Muscle of leg (tissue), 16 donors: ENCODE measurements at places on chromosomes 12 and 14. TPM values are rescaled to one million over a fixed set of nuclear protein-coding genes. Genes with fewer than 3 reads are reported as not detected.

TMEM233 gene
- polyA plus RNA-seq = 1.8 TPM

RHOF gene
- polyA plus RNA-seq = 3.5 TPM

FRMD6 gene
- polyA plus RNA-seq = 20.1 TPM

SNX6 gene
- polyA plus RNA-seq = 76.0 TPM

GUCY2C gene
- polyA plus RNA-seq = 0.11 TPM

STXBP6 gene
- 29.8 TPM for polyA plus RNA-seq

MDGA2 gene
- polyA plus RNA-seq = 0.29 TPM

TPPP2 gene
- not detected for polyA plus RNA-seq

FBXO33 gene
- polyA plus RNA-seq = 3.6 TPM

FGF23 gene
- 0.21 TPM for polyA plus RNA-seq

FOXG1 gene
- polyA plus RNA-seq = not detected

OR6J1 gene
- polyA plus RNA-seq = 0.12 TPM
